ENCODE measurements at places on chromosomes 1 and 21.

GRCh38 chr1:23356471-23357137 is 12.5 kb upstream of the HNRNPR start:
- no peak for DNase-seq

GRCh38 chr1:47709019-47709871 is 271.4 kb downstream of the FOXD2 start:
- DNase-seq, result no peak

DNA sequence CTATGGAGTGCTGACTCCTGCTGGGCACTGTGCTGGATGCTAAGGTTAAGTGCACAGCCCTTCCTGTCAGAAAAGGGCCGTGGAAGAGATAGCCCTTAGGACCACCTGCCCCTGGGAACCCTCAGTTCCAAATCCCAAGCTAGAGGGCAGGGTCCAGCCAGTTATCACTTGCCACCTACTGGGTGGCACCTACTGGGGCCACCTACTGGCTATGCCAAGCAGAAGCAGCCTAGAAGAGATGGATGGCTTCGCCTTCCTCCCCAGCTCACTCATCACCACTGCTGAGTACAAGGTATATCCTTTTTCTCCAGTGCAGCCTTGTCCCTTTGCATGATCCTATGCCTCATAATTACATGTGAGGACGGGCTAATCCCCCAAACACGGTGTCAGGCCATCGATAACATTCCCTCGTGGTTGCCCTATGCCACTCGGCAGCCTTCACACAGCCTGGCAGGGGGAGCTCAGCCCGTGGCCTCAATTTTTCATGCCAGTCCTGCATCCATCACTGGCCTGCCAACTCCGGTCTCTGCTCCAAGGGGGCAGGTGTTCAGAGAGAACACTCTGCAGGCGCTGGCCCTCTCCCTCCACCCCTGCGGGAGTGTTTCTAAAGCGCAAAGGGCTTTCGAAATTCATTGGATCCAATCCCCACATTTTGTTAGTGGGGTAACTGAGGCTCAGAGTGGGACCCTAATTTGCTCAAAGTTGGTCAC is 49.0 kb downstream of the SYT2 start:
- no peak for DNase-seq

DNA sequence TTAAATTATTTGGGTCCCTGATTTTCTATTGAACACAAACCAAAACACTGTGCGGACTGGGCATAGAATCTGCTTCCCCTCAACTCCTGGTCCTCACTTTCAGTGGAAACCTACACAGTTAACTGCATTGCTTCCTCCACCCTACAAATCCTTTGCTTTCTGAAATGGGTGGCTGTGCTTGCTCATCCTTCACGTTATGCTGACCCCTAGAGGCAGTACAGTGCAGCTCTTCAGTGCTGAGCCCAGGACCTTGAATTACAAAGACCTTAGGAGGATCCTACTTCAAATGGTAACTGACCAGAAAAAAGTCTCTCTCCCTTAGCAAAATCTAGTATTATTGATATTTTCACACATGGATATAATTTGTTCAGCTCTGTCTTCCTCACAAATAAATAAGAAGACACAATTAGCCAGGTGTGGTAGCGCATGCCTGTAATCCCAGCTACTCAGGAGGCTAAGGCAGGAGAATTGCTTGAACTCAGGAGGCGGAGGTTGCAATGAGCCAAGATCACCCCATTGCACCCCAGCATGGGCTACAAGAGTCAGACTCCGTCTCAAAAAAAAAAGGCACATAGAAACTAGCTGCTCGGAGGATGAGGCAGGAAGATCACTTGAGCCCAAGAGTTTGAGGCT is 63.4 kb upstream of the L1TD1 start:
- DNase-seq, result no peak

DNA sequence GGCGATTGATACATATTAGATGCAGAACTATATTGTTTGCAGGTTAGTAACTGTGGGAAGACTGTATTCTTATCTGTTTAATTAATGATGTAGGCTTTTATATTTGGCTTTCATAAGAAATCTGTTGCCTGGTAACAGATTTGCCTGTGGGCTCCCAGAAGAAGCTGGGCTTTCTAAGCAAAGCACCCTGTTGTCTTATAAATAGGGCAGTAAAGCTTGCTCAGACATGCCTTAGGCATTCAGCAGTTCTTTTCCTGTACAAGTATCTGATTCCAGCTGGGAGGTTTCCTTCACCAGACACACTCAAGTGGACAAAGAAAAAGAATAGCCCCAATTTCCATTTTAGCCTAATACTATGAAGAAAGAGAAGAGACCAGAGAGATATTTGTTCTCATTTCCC is 524.0 kb downstream of the LRRIQ3 start:
- DNase-seq, result no peak

DNA sequence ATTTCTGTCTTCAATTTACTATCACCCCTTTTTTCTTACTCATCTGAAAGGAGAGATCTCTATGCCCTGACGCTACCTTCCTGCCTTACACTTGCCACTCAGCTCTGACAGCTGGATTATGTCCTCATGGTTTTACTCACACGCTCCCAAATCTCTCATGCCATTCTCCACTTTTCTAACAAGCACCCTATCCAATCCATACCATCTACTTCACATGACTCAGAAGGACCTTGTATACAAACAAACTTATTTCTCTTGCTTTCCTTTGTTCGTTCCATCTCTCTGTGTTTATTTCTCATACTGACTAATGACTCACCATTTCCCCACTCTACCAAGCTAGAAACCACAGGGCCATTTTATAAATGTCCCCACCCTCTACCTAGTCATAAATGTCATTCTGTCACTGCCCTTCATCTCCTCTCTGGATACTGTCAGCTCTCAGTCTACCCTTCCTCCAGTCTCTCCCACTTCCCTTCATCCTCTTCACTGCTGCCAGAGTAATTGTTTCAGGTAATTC is 87.3 kb downstream of the USP24 start:
- no peak for DNase-seq

DNA sequence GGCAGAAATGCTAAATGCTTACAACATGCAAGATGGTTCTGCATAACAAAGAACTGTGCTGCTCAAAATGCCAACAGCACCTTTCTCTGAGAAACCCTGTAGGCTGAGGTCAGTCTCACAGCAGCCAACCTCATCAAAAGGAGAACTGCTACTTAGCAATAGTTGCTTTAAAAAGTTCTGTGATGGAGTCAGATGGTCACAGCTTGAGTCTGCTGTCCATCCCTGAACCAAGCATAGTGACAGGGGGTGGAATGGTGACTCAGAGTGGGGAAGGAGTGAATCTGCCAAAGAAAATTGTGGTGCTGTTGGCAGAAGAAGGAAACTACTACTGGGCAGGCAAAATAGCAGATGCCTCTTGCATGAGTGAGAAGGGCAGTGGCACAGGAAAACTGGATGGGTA is 106.0 kb upstream of the FAM78B start:
- no peak for DNase-seq

- no peak for DNase-seq
Observed at GRCh38 chr1:11722538-11722937, 13.4 kb upstream of the AGTRAP start.

GRCh38 chr1:65817891-65818290 is 25.2 kb downstream of the PDE4B start:
- no peak for DNase-seq

GRCh38 chr1:48675251-48675650 is 101.4 kb downstream of the BEND5 start:
- DNase-seq, result no peak

DNA sequence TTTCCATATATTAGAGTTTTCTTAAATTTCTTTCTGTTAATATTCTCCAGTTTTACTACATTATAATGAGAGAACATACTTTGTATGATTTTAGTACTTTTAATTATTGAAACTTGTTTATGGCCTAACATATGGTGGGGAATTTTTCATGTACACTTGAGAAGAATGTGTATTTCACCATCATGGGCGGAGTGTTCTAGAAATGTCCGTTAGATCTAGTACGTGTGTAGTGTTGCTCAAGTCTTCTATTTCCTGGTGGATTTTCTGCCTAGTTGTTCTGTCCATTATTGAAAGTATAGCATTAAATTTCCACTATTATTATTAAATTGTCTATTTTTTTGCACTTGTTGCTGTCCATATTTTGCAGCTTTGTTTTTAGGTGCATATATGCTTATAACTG is 64.0 kb upstream of the RGS21 start:
- DNase-seq, result no peak

- DNase-seq, result no peak
Observed at GRCh38 chr1:21931171-21932093, 5.7 kb downstream of the HSPG2 start.

- DNase-seq, result no peak
Observed at GRCh38 chr1:75953461-75953860, 21.3 kb upstream of the ASB17 start.

GRCh38 chr1:1889090-1889750 is 1.7 kb downstream of the GNB1 start:
- DNase-seq, result no peak

DNA sequence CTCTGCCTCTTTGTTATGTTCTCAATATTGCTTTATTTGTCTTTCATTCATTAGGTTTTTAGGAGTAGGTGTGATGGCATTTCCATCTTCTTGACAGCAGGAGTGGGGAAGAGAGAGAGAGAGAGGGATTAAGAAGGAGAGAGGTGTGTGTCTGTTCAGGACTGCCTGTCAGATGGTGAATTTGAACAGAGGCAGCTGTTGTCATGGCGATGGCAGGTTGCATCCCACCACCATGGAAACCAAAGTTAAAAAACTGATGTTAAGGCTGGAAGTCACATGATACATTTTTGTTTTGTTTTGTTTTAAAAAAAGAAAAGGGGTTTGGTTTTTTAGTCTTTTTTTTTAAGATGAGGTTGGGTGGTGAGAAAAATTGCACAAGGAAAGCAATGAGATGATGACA is 18.3 kb downstream of the CACNA1E start:
- no peak for DNase-seq

DNA sequence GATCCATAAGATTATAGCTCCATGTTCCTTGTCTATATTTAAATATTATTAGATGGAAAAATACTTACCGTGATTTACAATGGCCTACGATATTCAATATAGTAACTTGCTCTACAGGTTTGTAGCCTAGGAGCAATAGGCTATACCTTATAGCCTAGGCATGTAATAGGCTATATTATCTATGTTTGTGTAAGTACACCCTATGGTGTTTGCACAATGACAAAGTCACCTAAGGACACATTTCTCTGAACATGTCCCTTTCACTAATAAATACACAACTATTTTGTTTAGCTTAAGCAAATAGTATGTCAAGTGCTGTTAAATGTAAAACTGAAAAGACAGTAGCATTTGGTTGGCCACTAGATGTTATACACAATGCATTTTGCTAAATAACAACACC is 248.9 kb upstream of the ADGRL4 start:
- DNase-seq, result no peak

- DNase-seq, result no peak
Observed at GRCh38 chr1:40058453-40059337, 18.2 kb downstream of the CAP1 start.

DNA sequence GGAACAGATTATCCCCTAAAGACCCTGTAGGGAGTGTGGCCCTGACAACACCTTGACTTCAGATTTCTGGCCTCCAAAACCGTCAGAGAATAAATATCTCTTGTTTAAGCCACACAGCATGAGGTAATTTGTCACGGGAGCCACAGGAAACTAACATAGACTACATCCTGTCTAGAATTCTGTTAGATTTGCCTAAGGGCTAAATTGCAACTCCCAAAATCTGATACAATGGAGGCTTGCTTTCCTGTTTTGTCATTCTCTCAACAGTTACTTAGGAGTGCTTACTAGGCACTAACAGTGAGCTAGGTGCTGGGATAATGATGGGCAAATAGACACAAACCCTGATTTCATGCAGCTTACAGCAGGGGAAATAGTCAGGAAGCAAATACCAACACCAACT is 141.6 kb downstream of the MIS18A start:
- no peak for DNase-seq

DNA sequence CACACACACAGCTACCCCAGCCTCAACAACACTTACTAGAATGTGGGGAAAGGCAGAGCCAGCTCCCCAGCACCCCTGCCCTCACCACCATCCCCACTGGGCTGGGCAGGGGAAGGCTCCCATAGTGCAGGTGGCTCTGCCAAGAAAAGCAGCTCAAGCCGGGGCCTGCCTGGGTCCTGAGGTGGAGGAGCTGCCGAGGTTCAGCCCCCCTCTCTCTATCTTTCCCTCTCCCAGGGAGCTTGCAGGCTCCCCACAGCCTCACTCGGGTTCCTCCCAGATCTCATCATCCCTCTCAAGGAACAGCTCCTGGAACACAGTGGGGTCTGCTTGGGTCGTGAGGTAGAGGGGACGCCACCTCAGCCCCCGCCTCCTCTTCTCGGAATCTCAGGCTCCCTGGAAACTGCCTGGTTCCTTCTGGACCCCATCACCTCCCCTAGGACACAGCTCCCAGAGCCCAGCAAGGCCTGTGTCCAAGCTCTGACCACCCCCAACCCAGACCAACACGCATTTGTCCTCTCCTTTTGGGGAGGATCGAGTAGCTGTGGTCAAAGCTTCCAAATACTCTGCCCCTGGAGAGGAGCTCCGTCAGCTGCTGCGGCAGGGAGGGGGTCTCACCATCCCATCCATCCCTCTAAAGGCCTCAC is 704 bp downstream of the S100A16 start:
- DNase-seq, result no peak
